ENCODE measurements at places on chromosomes 2 and 18.

DNA sequence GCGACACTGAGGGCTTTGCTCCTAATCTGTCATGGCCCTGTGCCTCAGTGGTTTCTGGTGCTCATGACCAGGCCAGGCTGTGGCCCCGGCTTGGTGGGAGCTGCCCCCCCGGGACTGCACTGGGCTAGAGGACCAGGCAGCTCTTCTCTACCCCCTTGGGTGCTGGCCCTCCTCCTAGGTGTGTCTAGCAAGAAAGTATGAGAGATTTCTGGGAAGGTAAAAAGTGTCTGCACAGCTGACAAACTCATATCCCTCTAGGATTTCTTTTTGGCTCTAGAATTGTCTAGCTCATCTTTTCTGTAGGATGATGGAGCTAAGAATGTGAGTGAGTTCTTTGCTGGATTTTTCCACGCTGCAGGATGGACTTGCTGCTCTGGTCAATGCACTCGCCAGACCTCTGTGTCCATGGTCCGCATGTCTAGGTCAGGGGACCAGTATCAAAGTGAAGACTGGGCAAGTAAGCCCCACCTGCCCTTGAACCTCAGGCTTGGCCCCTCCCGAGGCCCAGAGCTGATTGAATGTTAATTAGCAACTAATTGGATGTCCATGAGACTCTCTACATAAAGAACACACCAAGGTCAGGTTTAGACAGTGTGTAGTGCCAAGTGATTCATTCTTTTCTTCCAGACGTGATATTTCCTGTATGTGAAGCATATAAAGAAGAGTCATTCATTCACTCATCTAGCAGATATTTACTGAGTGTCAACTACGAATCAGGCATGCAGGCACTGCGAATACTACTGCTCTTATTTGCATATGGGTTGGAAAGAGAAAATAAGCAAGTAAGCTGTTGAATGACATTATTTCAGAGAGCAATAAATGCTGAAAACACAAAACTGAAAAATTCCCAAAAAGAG lies 15.6 kb upstream of the PSD4 start:
- no peak for DNase-seq

DNA sequence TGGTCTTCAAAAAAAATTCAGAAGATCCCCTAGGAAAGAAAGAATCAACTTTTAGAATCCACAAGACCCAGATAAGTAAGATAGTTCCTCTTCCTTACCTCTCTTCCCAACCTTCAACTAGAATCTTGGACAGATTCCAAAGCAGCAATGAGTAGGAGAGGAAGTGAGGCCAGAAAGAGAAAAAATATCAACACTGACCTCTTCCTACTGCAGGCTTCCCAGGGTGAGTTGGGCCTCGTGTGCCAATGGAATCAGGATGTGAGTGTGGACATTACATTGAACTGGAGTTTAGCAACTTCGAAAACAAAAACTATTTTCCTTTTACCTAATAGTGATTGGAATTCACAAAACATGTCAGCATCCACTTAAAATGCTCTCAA lies 102.5 kb upstream of the PIEZO2 start:
- no peak for DNase-seq

DNA sequence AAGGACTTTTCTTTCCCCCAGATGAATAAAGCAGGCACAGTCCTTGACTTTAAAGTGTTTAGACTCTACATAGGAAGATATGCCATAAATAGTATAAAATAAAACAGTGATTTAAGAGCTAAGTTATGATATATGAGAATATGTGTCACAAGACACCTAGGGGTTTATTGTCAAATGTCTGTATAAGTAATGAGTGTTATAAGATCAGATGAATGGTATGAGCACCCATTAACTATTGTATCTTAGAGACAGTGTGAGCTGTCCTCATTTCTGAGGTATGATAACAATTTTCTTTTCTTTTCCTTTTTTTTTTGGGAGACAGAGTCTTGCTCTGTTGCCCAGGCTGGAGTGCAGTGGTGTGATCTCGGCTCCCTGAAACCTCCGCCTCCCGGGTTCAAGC lies 365.3 kb downstream of the RND3 start:
- no peak for DNase-seq

- DNase-seq: no peak
Measured at GRCh38 chr2:182058056-182058455, 72.4 kb downstream of the PPP1R1C start.

DNA sequence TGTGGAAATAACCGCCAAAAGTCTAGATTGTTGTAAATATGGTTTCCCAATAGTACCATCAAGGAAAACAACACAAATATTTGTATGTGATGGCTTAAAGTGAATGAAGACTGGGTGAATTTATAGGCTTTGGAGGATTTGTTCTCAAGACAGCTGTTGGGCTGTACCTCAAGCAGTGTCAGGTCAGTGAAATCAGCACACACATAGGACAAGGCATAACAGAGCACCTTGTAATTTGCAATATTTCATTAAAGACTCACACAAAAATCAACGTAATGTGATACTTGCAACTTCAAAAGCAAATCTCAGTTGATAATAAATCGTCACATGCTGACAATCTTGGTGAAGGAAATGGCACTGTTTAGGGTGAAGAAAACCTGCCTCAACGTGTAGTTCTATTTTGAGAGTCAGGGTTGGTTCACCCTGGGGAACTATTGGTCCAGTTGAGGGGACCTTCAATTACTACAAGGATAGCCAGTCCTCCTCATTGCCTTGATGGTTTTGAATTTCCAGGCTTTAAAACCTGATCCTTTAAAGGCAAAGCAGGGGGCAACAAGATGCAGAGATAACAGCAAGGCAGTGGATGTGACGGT lies 126.8 kb upstream of the ST6GAL2 start:
- no peak for DNase-seq

DNA sequence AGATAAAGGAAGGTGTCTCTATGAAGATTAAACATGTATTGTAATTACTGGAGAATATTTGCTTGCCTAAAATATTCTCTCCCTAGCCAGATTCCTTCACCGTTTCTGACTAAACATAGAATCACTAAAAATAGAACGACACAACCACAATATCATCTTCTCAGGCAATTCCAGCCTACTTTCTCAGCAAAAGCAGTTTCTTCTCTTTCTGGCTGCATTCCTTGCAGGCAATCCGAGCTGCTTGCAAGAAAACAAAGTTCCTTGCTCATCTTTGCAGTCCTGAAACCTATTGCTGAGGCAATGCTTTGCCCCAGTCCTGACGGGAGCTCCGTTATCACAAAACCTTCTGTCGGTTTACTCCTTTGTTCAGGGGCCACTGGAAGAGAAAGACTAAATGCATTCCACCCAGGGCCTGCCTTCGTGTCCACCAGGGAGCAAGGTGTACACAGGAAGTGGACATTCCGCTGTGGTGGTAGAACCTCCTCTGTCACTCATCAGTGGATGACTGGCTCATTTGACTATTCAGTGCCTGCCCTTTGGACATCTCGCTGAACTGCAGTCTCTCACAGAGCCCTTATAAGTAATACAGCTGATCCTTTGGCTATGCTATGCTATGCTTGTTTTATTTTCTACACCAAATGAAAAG lies 239.2 kb upstream of the DOK6 start:
- DNase-seq: no peak

GRCh38 chr18:42752916-42753315 lies 362.6 kb downstream of the RIT2 start:
- DNase-seq: no peak

DNA sequence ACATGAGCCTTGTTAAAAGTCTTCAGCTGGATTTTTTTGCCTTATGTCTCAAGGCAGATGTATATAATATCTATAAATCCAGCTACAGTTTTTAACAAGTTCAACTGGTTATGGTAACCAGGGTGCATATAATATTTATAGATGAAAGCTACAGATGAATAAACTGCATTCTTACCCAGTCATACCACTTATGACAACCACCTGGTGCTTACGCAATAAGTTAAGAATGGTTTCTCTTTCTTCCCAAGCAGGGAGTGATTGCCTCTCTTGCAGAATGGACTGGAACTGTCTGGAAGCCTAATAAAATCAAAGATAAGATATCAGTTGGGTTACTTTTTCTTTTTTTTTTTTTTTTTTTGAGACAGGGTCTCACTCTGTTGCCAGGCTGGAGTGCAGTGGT lies 19.6 kb downstream of the DHX57 start:
- no peak for DNase-seq

DNA sequence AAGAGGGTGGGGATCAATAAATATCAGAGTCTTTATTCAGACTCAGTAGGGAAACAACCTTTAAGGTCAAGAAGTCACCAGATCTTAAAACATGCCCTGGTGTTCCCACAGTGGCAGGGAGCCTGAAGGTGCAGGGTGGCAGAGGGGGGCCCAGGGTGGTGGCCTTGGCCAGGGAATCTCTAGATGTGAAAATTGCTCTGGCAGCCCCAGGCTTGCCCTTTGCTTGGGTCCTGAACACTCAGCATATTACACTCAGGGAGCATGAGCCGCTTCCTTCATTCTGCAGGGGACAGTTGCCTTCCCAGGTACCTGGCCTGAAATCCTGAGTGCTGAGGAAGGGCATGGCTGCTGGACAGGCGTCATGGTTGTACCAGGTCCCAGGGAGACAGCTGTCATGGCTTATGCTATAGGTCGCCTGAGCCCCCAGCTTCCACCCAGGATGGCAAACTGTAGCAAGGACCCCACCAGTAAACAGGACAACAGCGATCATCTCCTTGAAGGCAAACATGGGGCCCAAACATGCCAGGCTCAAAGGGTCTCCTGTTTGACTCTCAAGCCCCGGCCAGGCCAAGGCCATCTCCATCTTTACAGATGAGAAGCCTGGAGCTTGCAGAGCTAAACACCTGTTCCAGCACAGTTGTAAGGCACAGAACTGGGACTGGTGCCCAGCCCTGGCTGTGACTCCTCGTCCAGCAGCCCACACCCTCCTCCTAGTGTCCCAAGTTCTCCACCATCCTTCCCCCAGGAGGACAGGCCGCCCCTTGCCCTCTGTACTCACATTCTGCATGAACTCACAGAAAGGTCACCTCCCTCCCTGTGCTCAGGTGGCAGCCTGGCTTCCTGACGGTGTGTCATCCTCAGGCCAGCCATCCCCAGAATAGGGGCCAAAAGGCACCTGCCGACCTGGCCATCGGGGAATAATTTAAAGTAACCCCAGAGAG lies 14.6 kb downstream of the ABCG8 start:
- DNase-seq: no peak

- no peak for DNase-seq
Measured at GRCh38 chr18:48485828-48486405, 52.9 kb upstream of the CTIF start.

DNA sequence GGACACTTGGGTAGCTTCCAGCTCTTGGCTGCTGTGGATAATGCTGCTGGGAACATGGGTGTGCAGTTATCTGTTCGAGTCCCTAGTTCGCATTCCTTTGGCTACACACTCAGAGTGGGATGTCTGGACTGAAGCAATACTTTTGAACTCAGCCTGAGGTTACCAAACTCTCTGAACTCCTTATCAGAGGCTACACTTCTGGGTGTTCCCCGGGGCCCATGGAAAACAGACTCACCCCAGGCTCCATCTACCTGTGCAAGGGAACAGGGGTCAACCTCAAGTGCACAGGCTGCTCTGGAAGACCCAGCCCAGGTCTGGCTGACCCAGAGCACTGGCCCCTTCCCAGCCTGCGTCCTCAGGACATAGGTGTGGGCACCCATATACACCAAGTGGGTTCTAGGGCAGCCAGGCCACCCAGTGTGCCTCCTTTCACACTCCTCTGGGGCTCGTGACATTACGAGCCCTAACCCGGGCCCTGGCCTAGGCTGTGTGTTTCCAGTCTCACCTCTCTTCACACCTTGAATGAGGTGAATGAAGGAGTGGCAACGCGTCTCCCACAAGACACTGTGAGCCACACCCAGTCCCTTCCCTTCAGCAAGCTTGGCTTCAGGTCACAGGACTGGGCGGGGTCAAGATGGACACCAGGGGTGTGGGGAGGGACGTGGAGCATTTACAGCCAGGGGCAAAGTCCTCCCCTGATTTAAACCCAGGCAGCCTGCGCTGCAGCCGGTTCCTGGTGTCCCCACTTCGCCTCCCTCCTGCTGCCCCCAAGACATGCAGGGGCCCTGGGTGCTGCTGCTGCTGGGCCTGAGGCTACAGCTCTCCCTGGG lies at the start of gene ALPI:
Gene ALPI, plus strand, starts transcription at position 728 of the 830 bp plus-strand sequence. Its CDS starts 47 bp downstream, at position 775.
- DNase-seq: no peak

DNA sequence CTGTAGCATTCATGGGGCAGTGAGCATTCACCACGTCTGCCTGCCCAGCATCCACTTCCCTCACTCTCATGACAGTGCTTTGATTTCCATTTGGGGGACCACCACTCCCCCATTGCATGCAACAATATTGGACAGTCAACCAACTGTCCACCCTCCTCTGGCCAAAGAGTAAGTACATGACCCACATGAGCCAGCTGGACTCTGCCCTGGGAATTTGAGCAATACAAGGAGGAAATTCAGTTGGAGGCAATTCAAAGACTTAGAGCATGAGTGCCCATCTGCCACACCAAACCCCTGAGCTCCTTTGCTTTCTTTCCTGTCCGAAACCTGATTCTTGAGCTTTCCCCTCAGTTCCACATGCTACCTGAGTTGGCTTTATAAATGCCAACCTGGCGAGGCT lies 41.7 kb upstream of the PNO1 start:
- DNase-seq: no peak

- DNase-seq: no peak
Measured at GRCh38 chr18:73835656-73836364, 311.8 kb downstream of the FBXO15 start.

DNA sequence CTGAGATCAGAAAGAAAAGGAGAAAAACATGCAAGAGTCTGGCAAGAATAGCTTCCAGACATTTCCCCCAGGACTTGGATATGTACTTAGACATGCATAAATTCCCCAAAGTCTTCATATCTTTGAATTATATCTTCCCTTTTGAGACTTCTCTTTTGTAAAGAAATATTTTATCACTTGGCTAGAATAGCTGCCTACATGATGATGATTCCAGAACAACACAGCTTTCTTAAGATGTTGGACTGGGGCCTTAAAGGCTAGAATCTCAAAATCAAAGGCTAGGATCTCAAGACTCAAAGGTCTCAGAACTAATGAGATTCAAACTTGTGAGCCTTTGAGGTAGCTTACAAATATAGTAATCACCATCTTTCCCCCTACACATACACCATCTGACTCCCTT lies 842.3 kb downstream of the BCL11A start:
- DNase-seq: no peak

GRCh38 chr18:78080081-78080480 lies 830.4 kb downstream of the GALR1 start:
- DNase-seq: no peak

DNA sequence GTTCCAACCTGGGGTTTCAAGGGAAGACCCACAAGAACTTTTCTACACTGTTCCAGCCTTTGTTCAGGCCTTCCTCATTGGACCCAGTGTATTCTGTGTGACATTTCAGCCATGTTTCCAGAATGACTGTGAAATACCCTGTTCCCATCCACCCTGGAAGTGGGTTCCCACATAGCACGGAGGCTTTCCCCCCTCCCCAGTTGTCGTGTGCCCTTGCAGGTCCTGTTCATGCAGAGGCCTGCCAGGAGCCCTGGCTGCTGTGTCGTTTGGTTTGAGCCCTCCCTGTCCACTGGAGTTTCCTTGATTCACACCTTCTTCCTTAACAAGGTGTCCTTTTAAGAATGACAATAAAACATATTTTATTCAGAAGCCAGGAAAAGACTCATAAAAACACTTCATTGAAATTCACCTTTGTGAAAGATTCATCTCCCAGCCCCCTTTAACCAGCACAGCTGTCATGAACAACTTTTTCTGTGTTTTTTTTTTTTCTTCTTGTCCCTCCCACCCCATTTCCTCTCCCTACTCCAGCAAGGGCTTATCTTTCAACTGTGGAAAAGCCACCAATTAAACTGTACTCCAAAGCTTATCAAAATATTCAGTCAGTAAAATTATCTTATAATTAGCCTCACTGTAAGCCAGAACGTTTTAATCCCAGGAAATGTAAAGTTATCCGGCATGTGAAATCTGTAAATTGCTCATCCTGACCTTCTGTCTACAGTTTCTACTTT lies 106.4 kb downstream of the ACOXL start:
- no peak for DNase-seq
